ENCODE measurements at places on chromosomes 2 and 18.

- DNase-seq, result no peak
Measured at GRCh38 chr18:22411446-22411845, 6.3 kb downstream of the CTAGE1 start.

DNA sequence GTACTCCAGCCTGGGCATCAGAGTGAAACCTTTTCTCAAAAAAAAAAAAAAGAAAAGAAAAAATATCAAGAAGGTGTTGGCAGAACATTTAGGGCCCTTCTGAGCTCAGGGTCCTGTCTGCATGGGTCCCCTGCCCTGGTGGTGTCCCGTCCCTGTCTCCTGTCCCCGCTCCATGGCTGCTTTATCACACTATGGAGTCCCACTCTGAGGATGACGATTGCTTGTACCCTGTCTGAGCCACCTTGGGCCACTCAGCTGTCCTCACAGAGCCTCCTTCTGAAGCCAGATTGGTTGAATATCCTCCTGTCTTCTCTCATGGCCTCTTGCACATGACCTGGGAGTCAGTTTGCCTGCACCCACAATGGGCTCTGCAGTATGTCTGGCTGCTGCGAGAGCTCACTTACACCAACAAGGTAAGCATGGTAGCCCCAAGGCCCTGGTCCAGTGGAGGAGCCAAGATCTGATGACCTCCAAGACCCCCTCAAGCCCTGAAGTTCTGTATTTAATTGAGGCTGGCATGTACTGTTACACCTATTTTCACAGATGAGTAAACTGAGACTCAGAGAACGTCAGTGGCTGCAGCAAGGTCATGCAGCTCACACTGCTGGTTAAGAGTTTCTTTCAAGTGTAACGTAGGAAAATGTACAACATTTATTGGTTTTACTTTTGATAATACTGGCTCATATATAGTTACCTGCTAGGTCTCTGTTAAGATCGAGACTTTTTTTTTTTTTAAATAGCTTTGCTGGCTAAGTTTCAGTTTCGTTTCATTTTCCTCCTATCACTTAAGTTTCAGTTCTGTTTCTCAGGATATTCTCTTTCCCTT is 16.9 kb upstream of the ZCCHC2 start:
- no peak for DNase-seq

DNA sequence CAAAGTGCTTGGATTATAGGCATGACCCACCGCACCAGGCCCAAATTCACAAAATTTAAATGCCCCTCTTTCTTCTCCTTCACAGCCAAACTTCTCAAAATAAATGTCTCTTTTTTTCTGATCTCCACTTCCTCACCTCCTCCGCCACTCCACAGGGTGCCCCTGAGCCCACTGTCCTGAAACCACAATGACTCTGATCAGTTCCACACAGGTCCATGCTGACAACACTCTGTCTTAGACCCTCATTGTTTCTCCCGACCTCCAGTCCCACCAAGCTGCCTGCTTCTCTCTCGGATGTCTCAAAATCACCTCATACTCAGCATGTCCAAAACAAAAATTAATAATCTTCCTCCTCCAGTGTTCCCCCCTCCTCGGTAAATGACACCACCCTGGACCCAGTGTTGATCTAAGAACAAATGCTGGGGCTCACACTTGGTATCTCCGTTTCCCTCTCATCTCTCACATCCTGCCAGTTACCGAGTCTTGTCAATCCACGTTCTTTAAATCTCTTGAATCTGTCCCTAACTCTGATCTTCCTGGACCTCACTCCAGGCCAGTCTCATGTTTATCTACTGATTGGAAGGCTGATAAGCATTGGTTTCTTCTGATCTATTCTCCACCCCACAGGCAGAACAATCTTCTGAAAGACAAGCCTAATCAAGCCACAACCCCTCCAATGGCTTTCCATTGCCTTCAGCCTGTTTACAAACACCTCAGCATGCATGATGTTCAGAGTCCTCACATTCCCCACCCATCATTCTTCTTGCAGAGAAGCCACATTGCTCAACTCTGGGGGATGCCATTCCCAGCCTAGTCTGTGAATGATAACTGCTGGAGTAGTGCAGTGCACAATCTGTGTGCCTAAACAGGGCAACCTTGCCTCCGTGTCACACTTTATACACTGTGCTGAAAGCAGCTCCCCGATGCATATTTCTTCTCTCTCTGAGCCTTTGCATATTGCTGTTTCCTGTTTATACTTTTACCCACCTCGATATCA is 12.4 kb upstream of the ANKRD44 start:
- DNase-seq, result no peak

DNA sequence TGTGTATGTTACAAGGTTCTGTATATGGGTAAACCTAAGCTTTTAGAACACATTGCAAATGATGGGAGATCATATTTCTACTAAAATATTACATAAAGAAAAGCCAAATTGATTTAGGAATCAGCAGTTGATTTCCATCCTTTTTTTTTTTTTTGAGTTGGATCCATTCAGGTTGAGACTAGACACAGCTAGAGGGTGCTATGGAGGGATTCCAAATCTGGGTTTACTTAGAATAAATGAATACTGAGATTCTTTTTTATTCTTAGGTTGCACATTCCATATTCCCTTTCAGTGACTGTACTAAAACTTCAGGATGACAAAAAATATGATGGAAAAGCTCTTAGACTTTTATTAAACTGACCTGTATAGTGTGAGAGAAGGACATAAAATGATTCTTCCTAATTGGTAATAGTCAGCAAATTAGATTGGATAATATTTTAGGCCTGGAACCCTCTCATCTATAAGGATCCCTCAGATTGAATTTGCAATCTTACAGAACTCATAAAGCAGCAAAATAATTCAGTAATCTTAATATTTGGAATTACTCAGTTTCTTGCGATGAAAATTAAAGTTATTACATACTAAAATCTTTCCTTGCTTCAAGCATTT is 183.3 kb upstream of the SESTD1 start:
- DNase-seq, result no peak

- DNase-seq, result peak; percentile 50
Measured at GRCh38 chr2:99803846-99804245, 314.0 kb upstream of the REV1 start.

GRCh38 chr2:28688818-28689217 is 62.8 kb upstream of the PPP1CB start:
- no peak for DNase-seq

GRCh38 chr2:105087273-105087672 is 49.4 kb downstream of the MRPS9 start:
- DNase-seq, result no peak

GRCh38 chr2:212005085-212005671 is 533.4 kb downstream of the ERBB4 start:
- DNase-seq, result no peak

Measured in GM04503 (cell line).